ENCODE measurements at places on chromosomes 4 and X.

DNA sequence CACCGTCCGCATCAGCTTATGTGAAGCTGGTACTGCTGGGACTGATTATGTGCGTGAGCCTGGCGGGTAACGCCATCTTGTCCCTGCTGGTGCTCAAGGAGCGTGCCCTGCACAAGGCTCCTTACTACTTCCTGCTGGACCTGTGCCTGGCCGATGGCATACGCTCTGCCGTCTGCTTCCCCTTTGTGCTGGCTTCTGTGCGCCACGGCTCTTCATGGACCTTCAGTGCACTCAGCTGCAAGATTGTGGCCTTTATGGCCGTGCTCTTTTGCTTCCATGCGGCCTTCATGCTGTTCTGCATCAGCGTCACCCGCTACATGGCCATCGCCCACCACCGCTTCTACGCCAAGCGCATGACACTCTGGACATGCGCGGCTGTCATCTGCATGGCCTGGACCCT is 5.5 kb upstream of the TSPYL2 start:
- no peak for DNase-seq

DNA sequence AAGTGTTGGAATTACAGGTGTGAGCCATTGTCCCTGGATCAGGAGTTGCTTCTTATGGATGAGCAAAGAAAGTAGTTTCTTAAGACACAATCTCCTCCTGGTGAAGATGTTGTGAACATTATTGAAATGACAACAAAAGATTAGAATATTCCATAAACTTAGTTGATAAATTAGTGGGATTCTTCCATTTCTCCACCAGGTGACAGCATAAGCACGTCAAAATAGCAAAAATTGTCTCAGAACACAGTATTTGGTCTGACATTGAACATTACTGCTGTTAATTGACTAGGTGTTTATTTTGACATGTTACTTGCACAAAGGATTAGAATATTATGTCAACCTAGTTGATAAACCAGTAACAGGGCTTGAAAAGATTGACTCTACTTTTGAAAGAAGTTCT is 21.6 kb downstream of the CLDN34 start:
- DNase-seq: no peak

- DNase-seq: no peak
These were observed 41.1 kb downstream of the CBLL2 start for GRCh38 chrX:22313766-22314165.

DNA sequence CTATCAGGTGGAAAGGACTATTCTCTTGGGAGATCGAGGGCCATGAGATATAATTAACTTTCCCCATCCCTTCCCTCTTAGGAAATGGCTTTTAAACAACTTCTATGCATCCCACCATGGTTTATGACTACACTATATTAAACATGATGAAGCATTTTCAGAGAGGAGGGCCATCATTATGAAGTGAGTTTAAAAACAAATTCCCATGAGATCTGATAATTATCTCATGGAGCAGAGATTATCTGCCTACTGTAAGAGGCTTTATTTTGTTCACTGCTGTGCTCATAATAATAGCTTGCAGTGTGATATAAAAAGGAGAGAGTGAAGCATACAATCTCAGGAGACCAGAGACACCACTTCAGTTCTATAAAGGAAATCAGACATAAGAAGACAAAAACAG is 330.5 kb upstream of the ZFP42 start:
- no peak for DNase-seq

DNA sequence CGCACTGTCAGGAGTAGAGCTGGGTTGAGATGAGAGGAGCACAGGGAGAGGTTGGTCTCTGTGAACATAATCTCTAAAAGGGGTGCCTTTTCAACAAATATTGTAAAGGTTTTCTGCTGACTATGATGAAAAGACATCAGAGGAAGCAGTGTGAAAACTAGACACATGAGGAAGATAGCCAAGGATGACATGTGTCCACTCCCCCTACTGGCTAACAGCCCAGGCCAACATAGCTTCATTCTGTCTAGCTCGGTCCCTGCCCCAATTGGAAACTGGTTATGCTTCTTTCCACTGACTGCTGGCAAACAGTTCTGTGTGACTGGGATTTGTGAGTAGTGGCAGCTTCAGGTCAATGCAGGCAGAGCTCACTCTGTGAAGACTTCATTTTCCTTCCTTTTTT is 115.4 kb upstream of the ESX1 start:
- no peak for DNase-seq

DNA sequence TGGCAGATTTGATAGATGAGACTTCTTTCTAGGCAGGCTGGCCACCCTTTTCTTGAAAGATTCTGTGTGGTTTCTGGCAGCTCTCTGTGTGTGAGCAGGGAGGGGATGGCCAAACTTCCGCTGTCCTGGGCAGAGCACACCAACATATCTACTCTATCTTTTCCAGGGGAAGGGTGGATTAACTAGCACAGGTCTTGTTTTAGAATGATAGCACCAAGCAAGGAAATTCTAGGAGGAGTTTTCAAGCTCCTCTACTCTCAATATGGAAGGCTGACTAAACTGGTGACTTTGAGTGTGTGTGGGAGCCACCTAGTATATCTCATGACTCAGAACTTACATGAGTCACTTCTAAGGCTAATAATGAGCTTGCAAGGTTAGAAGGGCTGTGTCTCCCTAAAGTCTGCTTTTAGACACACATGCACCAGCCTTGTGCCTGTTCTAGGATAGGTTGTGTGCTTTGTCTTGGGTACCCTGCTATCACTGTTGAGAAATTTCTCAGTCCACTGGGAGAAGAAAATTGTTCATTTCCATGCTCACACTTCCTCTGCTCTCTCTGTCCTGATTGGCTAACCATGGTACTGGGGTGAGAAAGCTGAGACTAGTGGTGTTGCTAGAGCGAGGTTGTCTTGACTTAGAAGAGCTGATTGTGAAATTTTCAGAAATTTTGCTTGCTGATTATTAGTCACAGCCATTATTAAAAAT is 72.9 kb downstream of the YIPF6 start:
- no peak for DNase-seq

DNA sequence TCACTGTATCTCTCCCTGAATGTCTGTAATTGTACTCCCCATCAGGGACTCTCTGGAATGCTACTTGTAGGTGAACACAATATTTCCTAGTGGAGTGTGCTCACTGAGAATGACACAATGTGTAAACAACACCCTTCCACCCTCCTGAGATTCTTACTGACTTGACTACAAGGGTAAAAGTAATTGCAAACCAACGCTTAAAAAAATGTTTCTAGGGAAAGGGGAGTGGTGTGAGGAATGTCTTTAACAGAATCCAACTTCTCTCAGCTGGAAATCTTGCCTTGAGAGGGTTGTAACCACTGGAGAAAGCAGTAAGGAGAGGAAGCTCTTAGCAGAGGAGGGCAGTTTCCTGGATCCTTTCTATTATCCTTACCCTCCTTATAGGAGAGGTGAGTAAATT is 5.1 kb upstream of the RAPGEF2 start:
- no peak for DNase-seq

GRCh38 chrX:74492720-74493201 is 71.5 kb downstream of the SLC16A2 start:
- no peak for DNase-seq

DNA sequence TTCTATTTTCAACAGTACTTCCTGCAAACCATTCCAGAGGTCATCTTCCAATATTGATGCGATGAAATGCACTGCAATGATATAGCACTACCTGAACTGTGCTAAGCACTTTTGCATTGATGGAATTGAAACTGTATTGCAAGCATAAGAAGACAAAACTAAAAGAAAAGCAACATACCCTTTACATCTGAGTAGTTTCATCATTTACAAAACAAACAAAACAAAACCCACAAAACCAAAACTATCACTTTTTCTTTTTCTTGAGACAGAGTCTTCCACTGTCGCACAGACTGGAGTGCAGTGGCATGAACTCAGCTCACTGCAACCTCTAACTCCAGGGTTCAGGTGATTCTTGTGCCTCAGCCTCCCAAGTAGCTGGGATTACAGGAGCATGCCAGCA is 120.1 kb upstream of the NAP1L5 start:
- no peak for DNase-seq

- DNase-seq: no peak
These were observed 9.4 kb upstream of the AP1S2 start for GRCh38 chrX:15864023-15864422.

DNA sequence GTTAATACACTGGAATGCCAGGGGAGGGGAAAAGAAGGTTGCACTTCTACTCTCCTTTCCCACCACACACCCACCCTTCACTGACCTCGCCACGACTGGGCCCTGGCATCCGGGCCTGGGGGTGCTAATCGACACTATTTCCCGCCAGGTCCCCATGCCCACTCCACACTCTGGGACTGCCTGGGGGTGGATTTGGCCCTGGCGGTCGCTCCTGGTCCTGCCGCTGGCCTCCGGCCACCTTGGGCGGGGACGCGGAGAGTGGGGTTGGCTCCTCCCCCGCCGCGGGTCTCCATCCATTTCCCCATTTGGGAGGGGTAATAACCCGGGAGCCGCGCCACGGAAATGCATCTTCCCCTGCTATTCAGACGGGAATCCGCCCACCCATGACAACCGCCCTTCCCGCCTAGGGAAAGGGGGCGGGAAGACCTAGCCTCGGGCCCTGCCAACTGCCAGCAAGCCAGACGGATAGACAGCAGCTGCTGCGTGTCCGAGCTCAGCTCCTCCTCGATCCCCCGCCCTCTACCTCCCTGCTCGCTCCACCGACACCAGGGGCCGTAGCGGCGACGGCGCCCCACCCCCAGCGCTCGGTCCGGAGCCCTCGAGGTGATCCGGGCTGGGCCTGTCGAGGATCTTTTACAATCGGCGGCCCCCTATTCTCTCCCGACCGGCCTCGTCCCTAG is 78.1 kb downstream of the RLIM start:
- DNase-seq: peak; percentile 1

- no peak for DNase-seq
These were observed 76.7 kb downstream of the FNIP2 start for GRCh38 chr4:158845311-158846041.

DNA sequence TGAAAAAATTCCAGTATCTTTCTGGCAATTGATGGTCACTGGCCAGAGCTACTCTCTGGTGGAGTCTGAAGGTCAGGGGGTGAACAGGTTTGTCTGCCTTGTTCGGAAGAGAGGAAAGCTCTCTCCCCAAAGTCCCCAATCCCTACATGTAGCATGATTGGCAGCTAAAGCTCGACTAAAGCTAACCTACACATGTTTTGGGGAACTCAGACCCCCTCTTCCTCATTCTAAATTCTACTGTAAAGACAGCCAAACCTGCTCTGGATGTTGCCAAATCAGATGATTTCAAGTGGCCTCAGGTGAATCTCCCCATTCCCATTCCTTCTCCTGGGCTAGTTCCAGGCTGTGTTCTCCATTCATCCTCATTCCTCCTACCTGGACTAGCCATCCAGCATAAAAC is 84.1 kb downstream of the MSN start:
- no peak for DNase-seq

DNA sequence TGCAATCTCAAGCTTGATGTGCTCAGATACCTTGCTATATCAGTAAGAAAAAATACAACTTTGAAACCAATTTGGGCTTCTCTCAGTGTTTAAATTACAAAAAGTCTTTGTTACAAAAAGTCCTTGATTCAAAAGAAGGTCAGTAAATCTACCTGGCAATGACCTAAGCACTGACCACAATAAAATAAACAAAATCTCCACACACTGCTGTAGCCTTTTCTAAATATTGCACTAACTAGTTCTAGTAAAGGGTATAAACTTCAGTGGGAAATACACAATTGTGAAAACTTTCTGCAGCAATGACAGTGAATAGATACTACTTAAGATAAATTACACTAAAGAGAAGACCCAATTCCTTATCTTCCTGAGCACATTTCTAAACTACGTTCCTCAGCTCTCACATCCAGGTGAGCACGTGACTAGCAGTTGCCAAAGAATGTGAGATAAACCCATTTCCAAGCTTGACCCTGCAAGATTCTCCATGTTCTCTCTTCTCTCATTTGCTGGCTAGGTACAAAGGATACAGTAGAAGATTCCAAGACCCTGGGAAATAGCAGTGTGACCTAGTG is 81.4 kb upstream of the GPR34 start:
- no peak for DNase-seq

DNA sequence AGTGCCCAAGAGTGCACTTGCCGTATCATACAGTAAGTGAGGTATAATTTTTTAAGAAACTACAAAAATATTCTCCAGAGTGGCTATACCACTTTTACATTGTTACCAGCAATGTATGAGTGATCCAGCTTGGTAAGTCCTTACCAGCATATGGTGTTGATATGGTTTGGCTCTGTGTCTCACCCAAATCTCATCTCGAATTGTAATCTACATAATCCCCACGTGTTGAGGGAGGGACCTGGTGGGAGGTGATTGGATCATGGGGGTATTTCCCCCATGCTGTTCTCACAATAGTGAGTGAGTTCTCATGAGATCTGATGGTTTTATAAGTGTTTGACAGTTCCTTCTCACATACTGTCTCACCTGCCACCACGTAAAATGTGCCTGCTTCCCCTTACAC is 44.8 kb downstream of the RBMX start:
- DNase-seq: no peak

DNA sequence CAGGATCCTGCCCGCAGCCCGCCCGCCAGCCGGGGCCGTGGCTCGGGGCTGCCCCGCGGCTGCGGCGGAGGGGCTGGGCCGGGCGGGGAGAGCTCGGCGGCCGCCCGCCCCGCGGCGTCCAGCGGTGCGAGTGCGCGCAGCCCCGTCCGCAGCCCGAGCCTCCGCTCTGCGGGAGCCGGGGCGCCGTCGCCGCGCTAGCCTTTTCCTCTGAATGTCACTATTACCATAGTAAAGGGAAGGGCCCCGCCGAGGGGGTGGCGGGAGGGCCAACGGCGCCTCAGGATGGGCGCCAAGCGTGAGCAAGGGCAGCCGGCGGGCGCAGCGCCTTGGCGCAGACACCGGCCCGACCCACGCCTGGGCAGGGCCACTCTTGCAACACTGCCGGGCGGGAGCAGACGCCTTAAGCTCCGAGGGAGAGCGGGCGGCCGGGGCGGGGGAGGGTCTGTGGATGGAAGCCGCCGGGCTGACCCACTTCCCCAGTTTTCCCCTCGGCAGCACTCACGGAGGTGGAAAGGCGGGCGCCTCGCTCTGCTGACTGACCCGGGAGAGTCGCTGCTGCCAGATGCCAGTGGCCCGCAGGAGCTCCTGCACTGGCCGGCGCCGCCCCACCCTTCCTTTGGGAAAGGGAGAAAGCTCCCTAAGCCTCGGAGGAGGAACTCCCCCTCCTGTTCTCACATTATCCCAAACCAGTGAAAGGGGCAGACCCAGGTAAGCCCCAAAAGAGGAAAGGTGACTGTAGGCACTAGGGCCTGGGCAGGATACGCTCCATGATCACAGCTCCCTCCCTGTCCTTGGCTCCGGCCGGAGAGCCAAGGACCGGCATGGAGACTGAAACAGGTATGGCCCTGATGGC is 329.4 kb downstream of the HNRNPD start:
- DNase-seq: no peak

DNA sequence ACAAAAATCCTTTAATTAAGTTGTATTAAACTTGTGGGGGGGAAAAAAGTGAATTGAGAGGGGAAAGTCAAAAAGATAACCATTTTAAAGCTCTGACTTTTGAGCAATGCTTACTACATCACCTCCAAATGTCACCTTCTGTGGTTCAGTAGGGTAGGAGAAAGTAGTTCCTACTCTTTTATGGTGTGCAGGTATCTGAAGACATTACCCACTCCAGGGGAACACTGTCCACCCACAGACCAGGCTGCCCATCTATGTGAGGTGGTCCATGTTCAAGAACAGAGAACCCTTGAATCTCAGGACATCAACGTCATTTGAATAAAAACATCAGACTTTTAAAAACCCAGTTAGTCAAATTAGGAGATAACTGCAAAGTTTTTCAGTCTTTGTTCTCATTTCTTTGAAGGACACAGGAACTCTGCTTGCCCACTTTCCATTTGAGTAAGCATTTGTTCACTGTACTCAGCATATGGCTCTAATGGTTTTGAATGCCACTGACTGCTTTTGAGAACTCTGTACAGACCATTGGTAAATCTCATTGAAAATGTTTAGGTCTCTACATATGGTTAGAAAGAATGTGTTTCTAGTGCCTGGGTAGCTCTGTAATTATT is 18.4 kb downstream of the NMU start:
- DNase-seq: no peak

All from activated CD8-positive, alpha-beta memory T cell treated with anti-CD3 and anti-CD28 coated beads for 1 hour (primary cell).